ENCODE measurements at places on chromosomes 1 and 21. TPM values are rescaled to one million over a fixed set of nuclear protein-coding genes. Genes with fewer than 3 reads are reported as not detected.

Gene PLA2G2A
- not detected for total RNA-seq

Gene FOXO6
- not detected for total RNA-seq

Gene TEX38
- not detected for total RNA-seq

Gene INSRR
- not detected for total RNA-seq

Gene SGIP1
- 2.1 TPM for total RNA-seq

DNA sequence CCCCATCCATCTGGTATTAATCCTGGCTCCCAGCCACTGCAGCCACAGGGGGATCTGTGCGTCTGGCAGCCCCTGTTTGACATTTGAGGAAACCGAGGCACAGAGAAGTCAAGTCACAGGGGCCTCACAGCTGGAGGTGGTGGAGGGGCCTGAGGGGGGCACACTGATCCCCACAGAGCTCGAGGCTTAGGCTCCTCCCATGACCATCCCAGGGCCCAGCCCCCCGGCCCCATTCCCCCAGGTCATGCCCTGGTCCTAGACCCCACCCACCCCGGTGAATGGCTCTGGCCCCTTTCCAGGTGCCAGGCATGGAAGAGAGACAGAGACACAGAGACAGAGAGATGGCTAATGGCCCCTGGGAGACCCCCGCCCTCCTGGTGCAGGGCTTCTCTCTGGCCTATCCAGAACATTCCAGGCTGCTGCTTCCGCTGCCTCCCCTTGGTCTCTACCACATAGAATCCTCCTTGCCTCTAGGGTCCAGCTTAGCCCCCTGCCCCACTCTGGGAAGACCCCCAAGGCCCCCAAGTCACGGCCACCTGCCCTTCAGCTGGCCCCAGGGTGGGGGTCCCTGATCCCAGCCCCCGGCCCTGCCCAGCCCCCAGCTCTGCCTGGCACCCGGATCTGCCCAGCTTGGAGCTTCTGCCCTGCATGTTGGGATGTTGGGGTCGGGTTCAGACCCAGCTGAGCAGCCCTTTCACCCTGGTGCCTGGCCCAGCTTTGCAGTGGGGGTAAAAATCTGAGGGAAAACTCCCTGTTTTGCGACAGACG, 29.2 kb upstream of the LRRC3 start:
- no peak for DNase-seq

- peak; percentile 74 for DNase-seq
Measured at GRCh38 chr1:171739656-171740055, 2.2 kb downstream of the VAMP4 start.

GRCh38 chr1:6360117-6360496, 33.5 kb downstream of the ACOT7 start:
- DNase-seq, result no peak

GRCh38 chr1:114561333-114561732, 20.1 kb downstream of the BCAS2 start:
- DNase-seq, result no peak

DNA sequence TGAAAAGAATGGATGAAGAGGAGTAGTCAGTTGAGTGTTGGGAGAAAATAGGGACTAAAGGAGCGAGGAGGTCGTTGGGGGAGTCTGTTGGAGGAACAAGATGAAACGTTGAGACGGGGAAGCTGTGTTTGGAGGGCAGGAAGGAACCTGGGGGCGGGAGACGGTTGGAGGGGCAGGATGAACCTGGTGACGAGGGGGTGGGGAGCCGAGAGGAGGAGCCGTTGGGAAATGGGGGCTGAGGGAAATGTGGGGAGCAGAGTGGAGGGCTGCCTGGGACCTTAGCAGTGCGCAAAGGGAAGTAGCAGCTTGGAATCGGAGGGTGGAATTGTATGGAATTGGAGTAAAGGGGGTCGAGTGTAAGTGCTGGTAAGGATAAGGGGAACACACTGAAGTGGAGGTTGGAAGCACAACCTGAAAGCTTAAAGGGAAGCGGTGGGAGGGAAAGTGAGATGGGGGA, 630 bp downstream of the MTF2 start:
- peak; percentile 49 for DNase-seq

All from GM23248 (cell line).